ENCODE measurements at places on chromosomes 12 and 14.

- DNase-seq = no peak
These were observed 168.8 kb downstream of the ANO4 start for GRCh38 chr12:100963381-100963780.

- no peak for DNase-seq
These were observed 11.8 kb upstream of the AMN1 start for GRCh38 chr12:31740628-31741027.

DNA sequence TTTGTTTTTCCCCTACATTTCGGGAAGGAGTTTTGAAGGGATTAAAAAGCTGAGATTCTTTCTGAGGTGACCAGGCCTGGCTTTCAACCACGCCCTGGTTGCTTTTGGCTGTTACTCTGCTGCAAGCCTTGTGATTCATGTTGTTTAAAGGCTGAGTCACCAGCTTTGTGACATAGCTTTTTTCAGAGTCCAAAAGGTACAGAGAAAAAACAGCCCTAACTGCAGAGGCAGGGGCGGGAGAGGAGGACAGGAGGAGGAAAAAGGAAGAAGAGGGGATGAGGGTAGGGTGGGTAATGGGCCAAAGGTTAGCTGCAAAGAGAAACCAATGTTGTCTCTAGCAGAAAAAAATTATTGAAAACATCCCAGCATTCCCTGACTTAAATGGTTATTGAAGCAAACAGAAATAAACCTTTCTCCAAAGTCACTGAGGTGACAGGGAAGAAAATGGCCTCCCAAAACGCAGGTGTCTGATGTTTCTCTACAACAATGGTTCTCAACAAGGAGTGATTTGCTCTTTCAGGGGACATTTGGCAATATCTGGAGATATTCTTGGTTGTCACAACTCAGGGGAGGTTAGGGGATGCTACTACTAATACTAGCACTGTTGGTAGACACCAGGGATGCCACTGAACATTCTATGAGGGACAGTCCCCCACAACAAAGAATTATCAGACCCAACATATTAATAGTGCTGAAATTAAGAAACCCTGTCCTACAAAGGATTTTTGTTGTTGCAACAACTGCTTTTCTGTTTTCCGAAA lies 2.1 kb upstream of the UBC start:
- DNase-seq = peak; percentile 95

- DNase-seq = no peak
These were observed 453.0 kb upstream of the MIS18BP1 start for GRCh38 chr14:45705940-45706534.

DNA sequence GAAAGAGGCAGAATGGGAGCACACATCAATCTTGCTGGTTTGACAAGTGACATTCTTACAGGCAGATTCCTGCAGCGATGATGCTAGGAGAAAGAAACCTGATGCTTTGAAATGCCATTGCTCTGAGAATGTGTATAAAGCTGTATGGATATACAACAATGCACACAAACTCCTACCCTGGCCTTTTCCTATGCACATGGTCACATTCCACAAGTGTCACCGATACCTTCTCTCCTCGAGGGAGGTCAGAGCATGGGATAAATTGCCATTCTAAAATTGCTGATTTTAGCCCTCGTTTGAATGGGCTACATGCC lies 11.9 kb downstream of the FGF6 start:
- DNase-seq = no peak

GRCh38 chr12:48602192-48602989 lies 32.5 kb upstream of the LALBA start:
- DNase-seq = no peak

GRCh38 chr14:69658664-69659261 lies 47.4 kb downstream of the SUSD6 start:
- DNase-seq = no peak

DNA sequence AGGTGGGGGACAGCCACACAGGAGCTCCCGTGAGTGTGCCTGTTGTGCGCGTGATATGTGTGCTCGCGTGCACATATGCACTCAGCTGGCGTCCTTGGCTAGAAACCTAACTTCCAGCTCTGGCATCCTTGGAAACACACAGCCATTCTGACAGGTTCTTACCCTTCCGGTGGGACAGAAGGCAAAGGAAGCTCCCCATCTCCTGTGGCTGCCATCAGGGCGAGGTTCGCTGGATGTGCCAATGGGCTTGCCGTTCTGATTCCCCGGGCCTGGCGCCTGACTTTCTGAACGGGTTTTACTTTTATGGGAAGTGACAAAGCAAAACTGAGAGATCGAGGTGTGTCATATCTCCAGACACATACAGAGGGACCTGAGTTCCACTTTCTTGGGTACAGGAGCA lies 124.7 kb downstream of the PAPOLA start:
- no peak for DNase-seq

- no peak for DNase-seq
These were observed 173.8 kb upstream of the DCN start for GRCh38 chr12:91356405-91356804.

GRCh38 chr14:47040550-47040949 lies 389.0 kb upstream of the RPL10L start:
- peak; percentile 0 for DNase-seq

Measured in lung microvascular endothelial cell (primary cell).